Left hindlimb (tissue), 1 donor: ENCODE measurements at places on chromosomes 3 and 15.

DNA sequence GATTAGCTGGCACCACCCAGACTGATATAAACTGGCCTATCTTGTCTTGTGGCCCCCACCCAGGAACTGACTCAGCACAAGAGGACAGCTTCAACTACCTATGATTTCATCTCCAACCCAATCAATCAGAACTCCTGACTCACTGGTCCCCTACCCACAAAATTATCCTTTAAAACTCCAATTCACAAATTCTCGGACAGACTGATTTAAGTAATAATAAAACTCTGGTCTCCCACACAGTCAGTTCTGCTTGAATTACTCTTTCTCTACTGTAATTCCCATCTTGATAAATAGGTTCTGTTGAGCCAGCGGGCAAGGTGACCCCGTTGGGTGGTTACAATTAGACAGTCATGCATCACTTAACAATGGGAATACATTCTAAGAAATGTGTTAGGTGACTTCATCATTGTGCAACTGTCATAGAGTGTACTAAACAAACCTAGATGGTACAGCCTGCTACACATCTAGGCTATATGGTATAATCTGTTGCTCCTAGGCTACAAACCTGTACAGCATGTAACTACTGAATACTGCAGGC, 48.1 kb upstream of the MAP4 start:
- no peak for DNase-seq

- no peak for DNase-seq
Observed at GRCh38 chr3:42439261-42440115, 29.1 kb upstream of the LYZL4 start.

GRCh38 chr3:17775073-17775472, 32.6 kb upstream of the TBC1D5 start:
- no peak for DNase-seq

DNA sequence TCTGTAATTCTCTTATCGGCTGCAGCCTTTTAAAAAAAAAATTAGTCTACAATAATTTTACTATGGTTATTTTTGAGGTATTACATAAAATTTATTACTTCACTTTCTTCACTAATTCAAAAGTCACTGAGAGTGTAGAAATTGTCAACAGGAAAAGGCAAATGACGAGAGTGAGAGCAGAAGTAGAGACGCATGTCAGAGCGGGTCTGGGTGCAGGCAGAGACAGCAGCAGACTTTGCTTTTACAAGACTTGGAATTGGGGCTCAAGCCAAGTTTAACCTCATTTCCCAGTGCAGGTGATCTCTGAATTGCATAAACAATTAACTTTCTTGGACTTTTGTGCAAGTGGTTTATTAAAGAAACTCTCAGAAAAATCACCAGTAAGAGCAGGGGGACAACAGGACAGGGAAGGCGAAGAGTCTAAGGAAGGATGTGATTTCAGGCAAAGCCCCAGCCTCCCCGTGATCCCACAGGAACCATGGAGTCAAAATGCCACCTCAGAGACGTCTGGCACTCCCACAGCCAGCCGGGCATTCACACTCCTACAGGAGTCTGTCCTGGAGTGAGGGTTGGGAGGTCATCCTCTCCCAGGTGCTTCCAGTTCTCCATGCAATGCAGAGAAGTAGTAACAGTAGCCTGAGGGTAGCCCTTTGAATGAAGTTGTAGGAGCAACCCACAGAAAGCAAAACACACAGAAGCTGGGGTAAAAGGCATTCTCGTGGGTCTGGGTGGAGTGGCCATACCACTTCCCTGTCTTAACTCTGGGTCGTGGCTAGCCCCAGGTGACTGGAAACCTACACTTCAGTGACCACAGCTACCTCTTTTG, 274.0 kb upstream of the TGFBR2 start:
- DNase-seq = no peak
